G401 (cell line): ENCODE measurements at places on chromosomes 2 and 18. TPM values are rescaled to one million over a fixed set of nuclear protein-coding genes. Genes with fewer than 3 reads are reported as not detected.

DNA sequence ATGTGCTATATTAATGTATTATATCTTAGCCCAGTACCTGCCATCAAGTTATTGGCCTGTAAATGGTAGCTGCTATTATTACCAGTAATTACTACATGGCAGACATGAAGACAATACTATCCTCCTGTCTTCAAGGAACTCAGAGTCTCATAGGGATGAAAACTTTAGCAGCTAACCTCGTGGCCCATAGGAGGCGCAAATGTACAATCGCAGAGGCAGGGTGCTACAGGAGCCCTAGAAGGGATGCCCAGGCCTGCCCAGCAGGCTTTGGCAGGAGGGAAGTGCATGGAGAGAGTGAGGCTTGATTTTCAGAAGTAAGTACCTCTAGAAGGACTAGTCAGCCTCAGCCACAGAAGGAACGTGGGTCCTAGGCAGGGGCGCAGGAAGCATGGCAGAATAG lies 44.7 kb upstream of the KIDINS220 start:
- DNase-seq, result no peak

DNA sequence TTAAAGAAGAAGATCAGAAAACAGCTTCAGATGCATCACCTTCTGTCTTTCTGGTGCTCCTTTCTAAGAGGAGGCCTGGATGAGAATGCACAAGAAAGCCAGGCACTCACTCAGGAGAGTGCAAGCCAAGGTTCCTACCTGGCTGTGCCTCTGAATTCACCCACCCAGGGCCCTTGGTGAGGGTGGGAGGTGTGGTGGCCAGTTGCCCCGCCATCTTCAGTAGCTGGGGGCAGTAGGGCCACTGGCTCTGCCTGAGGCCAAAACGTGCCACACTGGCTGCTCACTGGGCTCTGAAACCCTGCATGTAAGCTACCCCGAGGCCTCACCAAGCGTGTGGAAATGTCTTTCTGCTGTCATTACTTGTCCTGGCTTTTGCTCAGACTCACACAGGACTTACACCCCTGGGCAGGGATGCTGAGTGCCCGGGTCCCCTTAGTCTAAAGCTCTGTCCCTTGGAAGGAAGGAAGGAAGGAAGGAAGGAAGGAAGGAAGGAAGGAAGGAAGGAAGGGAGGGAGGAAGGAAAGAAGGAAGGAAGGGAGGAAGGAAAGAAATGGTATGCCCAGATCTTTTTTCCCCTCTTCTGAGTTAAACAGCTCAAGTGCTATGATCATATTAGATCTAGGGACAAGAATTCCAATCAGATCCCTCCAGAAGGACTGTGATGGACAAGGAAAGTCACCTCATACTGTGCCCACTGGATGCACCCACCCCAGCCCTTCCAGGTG lies 8.5 kb upstream of the LBH start:
- no peak for DNase-seq

- DNase-seq, result no peak
Measured at GRCh38 chr2:170454471-170455372, 260.4 kb upstream of the SP5 start.

HOXD3 gene
- total RNA-seq, result 1.8 and 6.5 TPM in 2 replicates

UGT1A8 gene
- total RNA-seq, result not detected in 2 replicates

ITGB6 gene
- total RNA-seq, result not detected in 2 replicates

MATN3 gene
- not detected in 2 replicates for total RNA-seq

LRRC30 gene
- total RNA-seq, result not detected in 2 replicates
